ENCODE measurements at places on chromosomes 2 and 18.

- no peak for DNase-seq
Observed at GRCh38 chr2:150971910-150972309, 289.8 kb downstream of the RBM43 start.

DNA sequence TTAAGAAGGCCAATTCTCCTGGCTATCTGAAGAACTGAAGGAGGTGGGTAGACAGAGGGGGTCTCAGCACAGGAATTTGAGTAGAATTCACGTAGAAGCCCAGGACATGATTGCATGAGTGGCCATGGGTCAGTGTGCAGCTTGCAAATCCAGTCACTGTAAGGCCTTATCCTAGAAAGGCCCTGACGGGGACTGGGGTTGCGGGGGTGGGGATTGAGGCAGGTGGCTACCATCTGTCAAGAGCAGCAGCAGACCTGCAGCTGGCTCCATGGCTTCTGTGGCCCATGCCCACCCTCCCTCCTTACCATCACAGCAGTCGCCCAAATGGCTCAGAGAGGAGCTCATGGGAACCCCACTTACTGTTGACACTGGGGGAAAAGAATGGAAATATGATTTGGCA lies 34.6 kb upstream of the SLC14A1 start:
- DNase-seq, result no peak

DNA sequence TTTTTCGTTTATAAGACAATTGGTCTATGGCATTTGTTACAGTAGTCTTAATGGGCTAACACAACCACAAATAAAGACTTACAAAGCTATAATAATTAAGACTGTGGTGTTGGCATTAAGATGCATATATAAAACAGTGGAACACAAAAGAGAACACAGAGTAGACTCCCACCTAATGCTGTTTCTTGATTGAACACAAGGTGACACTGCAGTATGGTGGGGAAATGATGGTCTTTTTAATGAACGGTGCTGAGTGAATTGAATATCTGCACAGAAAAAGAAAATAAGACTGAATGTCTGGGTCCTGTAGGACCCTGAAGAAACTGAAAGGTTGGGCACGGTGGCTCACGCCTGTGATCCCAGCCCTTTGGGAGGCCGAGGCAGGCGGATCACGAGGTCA lies 1136.6 kb upstream of the NXPH2 start:
- DNase-seq, result no peak

GRCh38 chr2:180056367-180057118 lies 49.4 kb upstream of the CWC22 start:
- no peak for DNase-seq

DNA sequence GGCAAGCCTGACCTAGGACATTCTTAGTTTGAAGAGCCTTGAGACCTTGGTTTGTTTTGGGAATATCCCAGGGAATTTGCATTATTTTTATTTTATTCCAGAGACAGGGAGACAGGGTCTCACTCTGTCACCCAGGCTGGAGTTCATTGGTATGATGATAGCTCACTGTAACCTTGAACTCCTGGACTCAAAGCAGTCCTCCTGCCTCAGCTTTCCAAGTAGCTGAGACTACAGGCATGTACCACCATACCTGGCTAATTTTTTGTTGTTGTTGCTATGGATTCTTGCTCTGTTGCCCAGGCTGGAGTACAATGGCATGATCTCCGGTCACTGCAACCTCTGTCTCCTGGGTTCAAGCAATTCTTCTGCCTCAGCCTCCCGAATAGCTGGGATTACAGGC lies 4.8 kb downstream of the MTA3 start:
- no peak for DNase-seq

GRCh38 chr18:79392226-79392625 lies 3.5 kb upstream of the NFATC1 start:
- DNase-seq, result peak; percentile 19

- DNase-seq, result no peak
Observed at GRCh38 chr2:113966832-113967231, 76.9 kb downstream of the ACTR3 start.

GRCh38 chr18:21362831-21363230 lies 120.8 kb downstream of the GREB1L start:
- no peak for DNase-seq

DNA sequence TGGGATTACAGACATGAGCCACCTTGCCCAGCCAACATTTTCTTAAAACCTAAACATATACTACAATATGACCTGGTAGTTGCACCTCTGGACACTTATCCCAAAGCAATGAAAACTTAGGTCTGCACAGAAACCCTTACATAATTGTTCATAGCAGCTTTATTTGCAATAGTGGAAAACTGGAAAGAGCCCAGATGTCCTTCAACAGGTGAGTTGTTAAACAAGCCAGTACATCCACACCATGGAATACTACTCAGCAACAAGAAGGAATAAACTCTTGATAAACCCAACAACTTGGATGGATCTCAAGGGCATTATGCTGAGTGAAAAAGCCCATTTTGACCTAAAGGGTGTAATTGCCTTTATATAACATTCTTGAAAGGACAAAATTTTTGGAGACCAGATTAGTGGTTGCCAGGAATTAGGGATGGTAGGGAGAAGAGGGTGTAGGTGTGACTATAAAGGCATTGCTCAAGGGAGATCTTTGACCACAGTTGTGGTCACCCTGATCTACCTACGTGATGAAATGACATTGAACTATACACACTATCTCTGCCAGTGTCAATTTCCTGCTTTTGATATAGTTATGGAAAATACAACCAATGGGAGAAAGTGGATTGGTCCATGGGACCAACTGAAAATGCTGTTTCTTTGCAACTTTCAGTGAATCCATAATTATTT lies 11.9 kb upstream of the AMMECR1L start:
- DNase-seq, result no peak

DNA sequence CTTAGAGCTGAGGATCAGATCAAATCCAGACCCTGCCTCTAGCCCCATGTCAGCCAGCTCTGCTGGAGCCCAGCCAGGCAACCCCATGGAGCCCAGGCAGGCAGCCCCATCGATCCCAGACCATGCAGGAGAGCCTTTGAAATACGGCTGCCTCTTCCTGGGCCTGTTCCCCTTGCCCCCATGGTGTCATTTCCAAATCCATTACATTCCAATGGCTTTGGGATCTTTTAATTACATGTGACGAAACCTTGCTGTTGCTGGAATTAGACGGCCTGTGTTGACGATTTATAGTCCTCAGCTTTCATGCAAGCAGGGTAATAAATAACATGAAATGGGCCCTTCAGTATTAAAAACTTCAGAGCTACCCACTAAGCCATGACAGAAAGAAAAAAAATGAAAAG lies 75.8 kb upstream of the SLC14A2 start:
- no peak for DNase-seq

- no peak for DNase-seq
Observed at GRCh38 chr2:141534666-141535362, 596.0 kb downstream of the LRP1B start.

DNA sequence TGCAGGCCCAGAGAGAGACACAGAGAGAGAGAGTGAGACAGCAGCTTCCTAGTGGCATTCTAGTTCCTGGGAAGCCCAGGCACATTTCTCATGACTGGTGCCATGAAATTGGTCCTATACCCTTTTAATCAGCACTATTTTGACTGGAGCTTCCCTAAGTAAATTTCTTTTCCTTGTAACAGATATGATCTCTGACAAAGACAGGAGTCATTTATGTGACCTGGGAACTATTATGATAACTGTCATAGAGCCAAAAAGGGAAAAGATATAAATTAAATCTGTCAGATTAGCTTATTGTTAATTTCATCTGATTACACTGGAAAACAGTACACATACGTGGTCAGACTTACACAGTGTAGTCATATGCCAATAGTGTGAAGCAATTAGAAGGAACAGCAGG lies 161.3 kb upstream of the HNRNPA3 start:
- no peak for DNase-seq

GRCh38 chr2:60546756-60547420 lies 6.6 kb downstream of the BCL11A start:
- no peak for DNase-seq

DNA sequence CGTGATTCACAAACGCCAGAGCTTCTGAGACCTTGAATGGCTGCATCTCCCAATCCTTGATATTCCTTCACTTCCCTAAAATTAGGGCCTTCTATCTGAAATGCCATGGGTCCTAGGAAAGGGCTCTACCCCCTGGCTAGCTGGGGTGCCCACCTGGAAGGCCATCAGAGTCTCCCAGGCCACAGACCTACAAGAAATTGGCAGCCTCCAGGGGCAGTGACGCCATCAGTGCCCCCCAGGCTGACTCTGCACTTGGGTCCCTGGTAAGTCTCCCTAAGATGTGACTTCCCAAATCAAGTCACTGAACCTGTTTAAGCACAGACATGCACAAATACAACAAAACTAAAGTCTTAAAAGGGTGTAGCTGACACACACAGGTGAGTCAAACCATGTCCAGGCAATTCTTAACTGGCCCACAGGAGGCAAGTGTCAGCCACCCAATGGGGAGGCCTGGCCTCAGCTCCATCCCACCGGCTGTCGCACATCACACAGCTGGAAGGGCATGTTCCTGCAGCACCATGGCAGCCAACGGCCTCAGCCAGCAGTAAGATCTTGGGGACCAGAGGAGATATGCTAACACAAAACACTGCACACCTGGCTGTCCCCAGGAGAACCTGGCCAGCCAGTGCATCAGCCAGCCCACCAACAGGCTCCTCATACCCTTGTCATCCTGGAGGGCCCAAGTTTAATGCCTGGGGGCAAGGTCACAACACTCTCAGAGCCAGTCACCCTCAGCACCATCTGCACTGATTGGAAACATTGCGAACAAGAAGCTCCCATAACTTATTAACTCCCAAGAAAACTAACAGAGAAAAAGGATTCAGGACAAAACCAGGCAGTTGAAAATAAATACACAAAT lies 5.2 kb downstream of the PARD6G start:
- no peak for DNase-seq

DNA sequence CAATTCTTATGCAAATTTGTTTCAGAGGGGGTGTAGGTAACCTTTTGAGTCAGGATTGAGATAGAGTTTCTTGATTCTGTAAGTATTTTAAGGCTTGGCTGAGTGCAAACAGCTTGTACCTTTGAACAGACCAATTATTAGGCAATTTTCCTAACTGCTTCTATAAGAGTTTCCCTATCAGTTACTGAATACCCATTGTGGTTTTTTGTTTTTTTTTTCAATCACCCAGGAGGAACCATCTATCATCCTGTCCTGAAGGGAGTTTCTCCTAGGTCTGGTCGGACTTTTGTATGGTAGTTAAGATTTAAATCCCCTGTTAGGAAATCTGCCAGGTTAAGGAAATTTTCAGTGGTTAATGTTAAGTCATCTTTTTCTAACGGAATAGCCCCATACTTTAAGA lies 319.4 kb upstream of the SLC39A10 start:
- DNase-seq, result no peak

- no peak for DNase-seq
Observed at GRCh38 chr2:101500860-101501259, 25.9 kb upstream of the RFX8 start.

DNA sequence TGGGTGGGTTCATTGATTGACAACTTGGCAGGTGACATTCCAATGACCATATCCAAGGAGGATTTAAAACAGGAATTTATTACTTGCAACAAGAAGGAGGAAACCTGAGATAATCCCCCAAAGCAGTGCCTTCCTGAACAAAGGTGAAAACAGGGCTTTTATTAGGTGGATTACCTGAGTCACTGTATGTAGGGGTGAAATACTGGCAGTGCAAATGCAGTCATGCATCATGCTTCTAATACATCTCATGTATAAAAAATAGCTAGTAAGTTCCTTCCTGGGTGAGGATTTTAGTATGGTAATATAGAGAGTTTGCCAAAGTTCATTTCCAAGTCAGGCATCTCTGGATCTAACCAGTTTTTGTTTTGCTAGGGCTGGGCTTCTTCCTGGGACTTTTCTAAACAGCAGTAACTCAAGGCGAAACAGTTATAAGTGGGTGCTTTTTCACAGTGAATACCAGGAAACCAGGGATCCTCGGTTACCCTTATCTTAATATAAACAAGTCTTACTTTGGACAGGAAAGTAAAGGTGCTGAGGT lies 583.4 kb upstream of the LRRTM1 start:
- DNase-seq, result no peak

DNA sequence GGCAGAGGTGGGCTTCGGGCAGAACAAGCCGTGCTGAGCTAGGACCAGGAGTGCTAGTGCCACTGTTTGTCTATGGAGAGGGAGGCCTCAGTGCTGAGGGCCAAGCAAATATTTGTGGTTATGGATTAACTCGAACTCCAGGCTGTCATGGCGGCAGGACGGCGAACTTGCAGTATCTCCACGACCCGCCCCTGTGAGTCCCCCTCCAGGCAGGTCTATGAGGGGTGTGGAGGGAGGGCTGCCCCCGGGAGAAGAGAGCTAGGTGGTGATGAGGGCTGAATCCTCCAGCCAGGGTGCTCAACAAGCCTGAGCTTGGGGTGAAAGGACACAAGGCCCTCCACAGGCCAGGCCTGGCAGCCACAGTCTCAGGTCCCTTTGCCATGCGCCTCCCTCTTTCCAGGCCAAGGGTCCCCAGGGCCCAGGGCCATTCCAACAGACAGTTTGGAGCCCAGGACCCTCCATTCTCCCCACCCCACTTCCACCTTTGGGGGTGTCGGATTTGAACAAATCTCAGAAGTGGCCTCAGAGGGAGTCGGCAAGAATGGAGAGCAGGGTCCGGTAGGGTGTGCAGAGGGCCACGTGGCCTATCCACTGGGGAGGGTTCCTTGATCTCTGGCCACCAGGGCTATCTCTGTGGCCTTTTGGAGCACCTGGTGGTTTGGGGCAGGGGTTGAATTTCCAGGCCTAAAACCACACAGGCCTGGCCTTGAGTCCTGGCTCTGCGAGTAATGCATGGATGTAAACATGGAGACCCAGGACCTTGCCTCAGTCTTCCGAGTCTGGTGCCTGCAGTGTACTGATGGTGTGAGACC lies at the start of gene PROC:
PROC (plus strand) TSS at position 128 of the 812 bp plus-strand sequence. CDS start 1,516 bp downstream, outside the sequence.
- peak; percentile 22 for DNase-seq

GRCh38 chr2:231412618-231412963 lies 17.1 kb downstream of the B3GNT7 start:
- DNase-seq, result no peak

GRCh38 chr2:158932131-158932645 lies 36.3 kb upstream of the TANC1 start:
- DNase-seq, result no peak

DNA sequence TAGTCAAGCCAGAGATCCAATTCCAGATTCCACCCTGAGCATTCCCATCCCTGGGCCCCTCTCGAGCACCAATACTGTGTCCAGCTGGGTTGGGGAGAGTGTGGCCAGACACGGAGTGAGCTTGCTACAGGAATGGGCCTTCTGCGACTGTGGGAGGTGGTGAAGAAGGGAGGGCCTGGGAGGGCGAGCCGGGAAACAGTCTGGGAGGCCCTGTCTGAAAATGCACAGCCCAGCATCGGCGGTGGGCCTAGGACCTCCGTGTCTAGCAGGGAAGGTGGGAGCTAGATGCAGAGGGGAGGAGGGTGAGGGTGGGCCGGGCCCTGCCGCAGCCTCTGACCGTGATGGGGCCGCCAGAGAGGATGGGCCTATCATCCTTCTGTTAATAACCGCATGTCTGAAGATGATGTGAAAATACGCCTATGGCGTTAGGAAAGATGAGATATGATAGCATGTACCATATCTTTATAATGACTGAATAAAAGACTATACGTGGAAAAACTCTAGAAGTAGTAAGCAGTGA lies 1.9 kb upstream of the OTOS start:
- DNase-seq, result no peak

- no peak for DNase-seq
Observed at GRCh38 chr2:26889796-26890195, 41.9 kb downstream of the DPYSL5 start.

- DNase-seq, result no peak
Observed at GRCh38 chr2:2742726-2743125, 411.7 kb upstream of the MYT1L start.
